ENCODE measurements at places on chromosomes 2 and 18.

DNA sequence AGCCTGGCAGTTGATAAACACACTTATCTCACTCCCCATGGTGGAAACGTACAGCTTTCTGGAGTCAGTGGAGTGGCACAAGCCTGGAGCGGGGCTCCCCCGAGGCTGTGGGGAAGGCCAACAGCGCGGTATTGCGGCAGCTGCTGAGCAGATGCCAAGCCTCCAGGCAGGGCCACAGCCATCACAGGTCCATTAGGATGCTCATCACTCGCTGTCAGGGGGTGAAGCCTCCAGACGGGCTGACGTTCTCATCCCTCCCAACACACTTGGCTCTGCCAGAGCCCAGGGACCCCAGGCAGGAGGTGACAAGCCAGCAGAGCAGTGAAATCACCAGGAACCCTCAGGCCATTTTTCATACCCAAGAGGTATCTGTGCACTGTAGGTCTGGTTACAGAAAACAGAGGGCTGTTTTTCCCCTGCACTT, 529.2 kb upstream of the KLHL29 start:
- no peak for DNase-seq

GRCh38 chr2:165239856-165240515, 772 bp downstream of the SCN2A start:
- DNase-seq = no peak

- DNase-seq = no peak
Measured at GRCh38 chr2:72292433-72292832, 144.8 kb upstream of the CYP26B1 start.

DNA sequence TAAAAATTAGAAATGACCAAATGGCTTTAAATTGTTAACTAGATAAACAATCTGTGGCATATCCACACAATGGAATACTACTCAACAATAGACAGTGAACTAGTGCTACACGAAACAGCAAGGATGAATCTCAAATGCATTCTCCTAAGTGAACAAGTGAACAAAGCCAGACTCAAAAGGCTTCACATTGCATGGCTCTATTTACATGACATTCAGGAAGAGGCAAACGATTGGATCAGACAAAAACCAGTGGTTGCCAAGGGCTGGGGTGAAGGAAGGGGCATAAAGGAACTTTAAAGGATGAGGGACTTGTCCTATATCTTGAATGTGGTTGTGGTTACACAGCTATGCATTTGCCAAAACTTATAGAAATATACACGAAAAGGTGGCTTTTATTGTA, 184.3 kb downstream of the RPIA start:
- no peak for DNase-seq
